ENCODE measurements at places on chromosomes 12 and 14. TPM values are rescaled to one million over a fixed set of nuclear protein-coding genes. Genes with fewer than 3 reads are reported as not detected.

DNA sequence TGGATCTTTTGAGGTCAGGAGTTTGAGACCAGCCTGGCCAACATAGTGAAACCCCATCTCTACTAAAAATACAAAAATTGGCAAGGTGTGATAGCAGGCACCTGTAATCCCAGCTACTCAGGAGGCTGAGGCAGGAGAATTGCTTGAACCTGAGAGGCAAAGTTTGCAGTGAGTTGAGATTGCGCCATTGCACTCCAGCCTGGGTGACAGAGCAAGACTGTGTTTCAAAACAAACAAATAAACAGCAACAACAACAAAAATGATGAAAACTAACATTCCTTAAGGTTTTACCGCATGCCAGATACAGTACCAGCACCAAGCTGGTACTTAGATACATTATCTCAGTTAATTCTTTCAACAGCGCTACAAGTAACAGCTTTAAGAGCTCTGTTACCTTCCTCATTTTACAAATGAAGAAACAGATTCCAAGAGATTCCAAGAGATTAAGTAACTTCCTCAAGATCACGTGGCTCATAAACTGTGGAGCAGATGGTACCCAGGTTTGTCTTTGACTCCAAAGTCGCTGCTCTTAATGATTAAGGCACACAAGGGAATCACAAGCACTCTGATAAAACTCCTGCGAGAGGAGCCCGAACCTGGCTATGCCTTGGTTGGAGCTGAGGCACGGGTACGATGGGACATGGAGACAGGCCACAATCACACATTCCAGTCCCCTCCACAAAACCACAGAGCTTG is 17.7 kb upstream of the PLEK2 start:
- no peak for DNase-seq

DNA sequence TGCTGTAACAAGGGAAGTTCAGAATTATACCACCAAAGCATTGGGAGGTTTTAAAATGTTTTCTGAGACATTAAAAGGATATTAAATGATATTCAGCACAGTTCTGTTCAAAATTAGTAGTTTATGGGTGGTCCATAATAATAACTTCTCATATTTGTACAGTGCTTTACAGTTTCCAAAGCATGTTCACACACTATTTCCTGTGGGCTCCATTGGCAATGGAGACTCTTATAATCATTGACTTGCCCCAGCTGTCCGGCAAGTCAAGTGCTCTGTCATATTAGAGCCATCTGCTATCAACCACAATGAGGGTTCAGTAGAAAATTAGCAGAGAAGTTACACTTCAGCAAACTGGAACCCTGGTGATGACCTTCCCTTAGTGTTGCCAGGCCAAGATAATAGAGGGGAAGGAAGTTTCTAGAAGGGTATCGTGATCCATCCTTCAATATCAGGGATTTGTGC is 526.6 kb upstream of the CCDC196 start:
- DNase-seq, result no peak

GRCh38 chr12:5987573-5987972 is 42.5 kb upstream of the ANO2 start:
- DNase-seq, result no peak

DNA sequence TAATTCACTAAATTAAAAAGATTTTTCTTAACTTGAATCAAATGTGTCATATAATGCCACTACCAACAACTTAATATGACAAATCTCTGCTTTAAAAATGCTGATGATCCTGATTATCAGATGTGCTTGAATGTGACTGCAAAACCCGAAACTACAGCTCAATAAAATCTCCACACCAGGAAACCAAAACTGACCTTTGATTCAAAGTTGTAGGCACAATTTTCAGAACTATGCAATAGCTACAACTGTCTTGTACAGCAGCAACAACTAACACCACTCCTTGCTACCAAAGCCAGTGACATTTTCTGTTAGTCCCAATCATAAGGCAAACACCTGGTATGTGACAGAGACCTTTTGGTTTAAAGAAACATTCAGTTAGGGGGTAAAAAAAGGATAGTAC is 147.3 kb downstream of the CEP83 start:
- DNase-seq, result no peak

GRCh38 chr14:75928690-75929181 is 53.1 kb downstream of the TGFB3 start:
- peak; percentile 30 for DNase-seq

Gene ALX1
- total RNA-seq, result 5.2 TPM

DNA sequence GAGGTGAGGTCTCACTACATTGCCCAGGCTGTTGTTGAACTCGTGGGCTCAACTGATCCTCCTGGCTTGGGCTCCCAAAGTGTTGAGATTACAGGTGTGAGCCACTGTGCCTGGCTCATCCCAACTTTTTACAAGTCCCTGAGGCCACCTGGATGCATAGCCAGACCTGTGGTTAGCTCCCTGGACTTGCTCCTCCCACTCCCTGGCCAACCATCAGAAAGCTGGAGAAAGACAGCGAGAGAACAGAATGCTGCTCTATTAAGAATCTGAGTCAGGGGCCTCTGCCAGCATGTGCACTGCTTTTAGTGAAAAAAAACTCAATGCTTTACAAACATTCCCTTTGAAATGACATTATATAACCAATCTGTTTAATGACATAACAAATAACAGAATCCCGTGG is 78.2 kb downstream of the RBM19 start:
- DNase-seq, result no peak

GRCh38 chr12:118999107-118999506 is 17.8 kb downstream of the SRRM4 start:
- DNase-seq, result no peak

- DNase-seq, result peak; percentile 47
Measured at GRCh38 chr12:8860165-8860961, 37.9 kb downstream of the A2ML1 start.

DNA sequence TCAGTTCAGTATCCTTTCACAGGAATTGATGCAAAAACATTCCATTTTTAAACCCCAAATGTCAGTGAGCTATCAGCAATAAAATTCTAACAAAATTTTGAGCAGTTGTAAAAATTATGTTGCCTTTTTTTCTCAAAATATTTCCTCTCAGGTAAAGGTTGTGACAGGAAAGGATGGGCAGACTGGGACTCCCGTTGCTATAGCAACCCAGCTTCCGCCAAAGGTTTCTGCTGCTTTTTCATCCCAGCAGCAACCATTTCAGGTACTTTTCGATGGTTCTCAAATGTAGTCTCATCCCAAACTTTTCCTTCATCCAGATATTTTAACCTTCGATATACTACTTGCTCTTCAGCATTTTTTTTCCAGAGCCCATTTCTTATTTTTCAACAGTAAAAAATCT is 13.6 kb downstream of the EP400 start:
- no peak for DNase-seq

Gene CACNB3
- total RNA-seq, result 21.9 TPM

Gene PYGL
- total RNA-seq, result 59.0 TPM

Gene TEDC1
- 32.0 TPM for total RNA-seq

DNA sequence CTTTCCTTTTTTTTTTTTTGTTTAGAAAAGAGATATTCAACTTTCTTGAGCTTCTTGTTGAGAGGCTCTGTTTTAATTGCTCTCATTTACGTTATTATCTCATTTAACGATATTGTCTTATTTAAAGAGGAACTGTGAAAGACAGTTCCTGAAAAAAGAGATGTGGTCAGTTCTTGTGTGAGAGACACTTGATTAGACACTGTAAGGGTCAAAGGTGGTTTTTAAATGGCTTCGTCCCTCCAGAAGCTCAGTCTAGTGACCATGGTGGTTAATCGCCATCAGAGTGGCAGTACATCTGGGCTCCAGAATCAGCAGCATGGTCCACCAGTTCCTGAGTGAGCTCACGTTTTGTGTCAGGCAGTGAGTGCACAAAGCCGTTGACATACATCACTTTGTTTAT is 57.9 kb upstream of the KCNA5 start:
- DNase-seq, result no peak

DNA sequence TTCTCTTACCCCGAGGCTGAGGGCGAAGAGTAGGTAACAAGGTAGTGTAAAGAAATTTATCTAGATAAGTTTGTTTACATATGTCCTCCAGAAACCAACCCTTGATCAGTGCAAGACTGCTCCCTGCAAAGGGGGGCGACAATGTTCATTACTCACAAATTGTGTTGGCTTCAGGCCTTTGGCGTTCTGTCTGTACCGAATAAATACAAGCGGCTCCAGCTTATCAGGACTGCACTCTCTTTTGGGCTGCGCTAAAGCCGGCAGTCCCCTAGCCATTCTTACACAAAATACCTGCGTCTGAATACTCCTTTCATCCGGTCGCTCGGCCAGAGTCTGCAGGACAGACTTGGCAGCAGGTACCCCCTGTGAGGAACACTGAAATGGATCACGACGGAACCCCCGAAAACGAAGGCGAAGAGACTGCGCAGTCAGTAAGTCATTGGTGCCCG is 116.4 kb downstream of the PPHLN1 start:
- DNase-seq, result no peak

GRCh38 chr14:63981569-63981968 is 128.8 kb downstream of the SYNE2 start:
- DNase-seq, result no peak

DNA sequence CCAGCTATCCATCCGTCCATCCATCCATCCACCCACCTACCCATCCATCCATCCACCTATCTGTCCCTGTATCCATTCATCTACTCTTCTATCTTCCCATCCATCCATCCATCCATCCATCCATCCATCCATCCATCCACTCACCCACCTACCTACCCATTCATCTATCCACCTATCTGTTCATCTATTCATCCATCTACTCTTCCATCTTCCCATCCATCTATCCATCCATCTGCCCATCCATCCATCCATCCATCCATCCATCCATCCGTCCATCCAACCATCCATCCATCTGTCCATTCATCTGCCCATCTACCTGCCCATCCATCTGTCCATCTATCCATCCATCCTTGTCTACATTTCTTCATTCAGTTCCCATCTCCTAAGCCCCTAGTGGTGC is 17.8 kb upstream of the HHIPL1 start:
- DNase-seq, result no peak

Gene ASB2
- total RNA-seq, result 208 TPM

- DNase-seq, result no peak
Measured at GRCh38 chr12:59494617-59495016, 101.2 kb upstream of the SLC16A7 start.

Gene GLIPR1L2
- total RNA-seq, result 0.63 TPM

GRCh38 chr12:52910248-52910883 is 5.5 kb upstream of the KRT8 start:
- no peak for DNase-seq

- DNase-seq, result no peak
Measured at GRCh38 chr14:77022236-77022852, 6.2 kb downstream of the IRF2BPL start.

- DNase-seq, result no peak
Measured at GRCh38 chr12:31645924-31646323, 13.6 kb upstream of the ETFBKMT start.

DNA sequence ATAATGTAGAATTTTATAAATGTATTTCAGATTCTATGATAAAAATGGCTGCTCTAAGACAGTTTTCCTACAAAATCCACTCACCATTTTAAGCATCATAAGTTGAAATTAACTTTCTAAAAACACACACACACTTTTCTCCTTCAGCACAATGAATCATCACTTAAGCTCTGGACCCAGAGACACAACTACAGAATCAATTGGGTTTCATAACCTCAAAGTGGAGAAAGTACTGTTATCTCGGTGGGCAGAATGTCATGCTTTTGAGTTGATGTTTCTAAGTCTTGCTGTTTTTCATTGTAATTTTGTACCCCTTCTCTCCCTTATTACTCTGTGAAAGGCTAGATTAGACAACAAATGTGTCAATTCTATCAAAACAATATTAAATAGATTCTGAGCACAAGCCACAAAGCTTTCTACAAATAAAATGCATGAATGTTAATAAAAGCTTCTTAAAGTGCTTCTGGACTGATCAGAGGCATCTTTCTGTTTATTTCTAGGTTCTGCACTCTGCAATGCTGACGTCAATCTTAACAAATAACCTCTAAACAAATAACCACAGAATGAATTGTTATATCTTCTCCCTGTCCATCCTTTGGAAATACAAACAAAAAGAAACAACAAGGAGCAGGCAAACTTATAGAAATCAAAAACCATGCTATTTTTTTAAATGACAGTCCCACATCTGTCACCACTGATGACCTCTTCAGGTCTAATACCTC is 8.2 kb downstream of the IPO8 start:
- DNase-seq, result no peak

DNA sequence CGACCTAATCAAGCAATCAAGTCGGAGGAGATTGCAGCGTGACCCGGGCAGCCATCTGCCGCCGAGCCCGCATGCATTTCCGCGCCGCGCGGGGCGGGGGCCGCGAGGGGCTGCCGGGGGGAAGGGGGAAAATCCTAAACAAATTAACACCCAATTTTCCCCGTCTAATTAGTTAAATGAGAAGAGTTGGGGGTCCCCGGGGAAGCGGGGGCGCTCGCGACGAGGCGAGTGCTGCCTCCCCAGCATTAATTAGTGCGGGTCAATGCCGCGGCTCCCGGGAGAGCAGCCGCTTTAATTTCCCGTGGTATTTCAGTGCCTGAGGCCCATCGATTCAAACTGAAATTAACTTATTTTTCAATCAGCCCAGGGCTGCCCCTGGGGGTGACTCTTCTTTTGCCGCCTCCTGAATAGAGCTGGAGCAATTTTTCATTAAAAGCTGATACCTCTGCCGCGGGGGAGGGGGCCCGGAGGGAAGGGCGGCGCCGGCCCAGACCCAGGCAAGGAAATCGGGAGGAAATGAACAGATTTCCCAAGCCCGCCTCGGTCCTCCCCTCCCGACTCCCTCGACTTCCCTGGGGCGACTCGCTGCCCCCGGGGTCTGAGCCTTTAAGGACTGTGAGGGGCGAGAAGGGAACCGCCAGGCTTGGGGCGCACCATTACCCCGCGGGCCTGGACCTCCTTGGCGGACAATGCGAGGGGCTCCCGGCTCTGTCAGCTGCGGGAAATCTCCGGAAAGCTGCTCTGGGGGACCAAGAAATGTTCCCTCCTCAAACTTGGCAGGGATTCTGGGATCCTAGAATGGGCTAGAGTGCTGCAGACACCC is 18.9 kb downstream of the VSX2 start:
- no peak for DNase-seq

DNA sequence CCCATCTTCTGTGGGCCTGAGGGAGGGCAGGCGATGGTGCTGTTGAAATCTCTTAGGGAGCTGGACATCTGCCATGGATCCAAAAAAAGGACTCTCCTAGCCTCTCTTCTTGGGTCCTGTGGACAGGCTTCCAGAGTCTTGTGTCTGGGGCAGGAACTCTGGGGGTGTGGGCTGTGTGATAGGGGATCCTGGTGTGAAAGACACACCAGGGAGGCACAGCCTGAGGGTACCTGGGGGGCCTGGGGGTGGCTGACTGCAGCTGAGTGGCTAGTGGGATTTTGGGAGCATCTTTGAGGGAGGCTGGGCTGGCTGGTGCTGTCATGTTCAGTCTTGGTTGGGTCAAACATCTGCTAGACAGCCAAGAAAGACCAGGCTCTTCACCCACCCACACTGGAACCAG is 1.8 kb upstream of the KRT83 start:
- DNase-seq, result no peak

Gene GNG2
- total RNA-seq, result 3.6 TPM

- no peak for DNase-seq
Measured at GRCh38 chr12:12823300-12823699, 10.2 kb downstream of the DDX47 start.

Gene DLGAP5
- total RNA-seq, result 3.4 TPM

- DNase-seq, result peak; percentile 78
Measured at GRCh38 chr12:123532808-123533649, 490 bp downstream of the RILPL1 start.

Gene GRIP1
- 7.4 TPM for total RNA-seq

GRCh38 chr14:23041729-23042128 is 283 bp upstream of the PSMB11 start:
- DNase-seq, result no peak

GRCh38 chr12:131716282-131716681 is 5.4 kb downstream of the SFSWAP start:
- no peak for DNase-seq

GRCh38 chr12:128818065-128819022 is 5.4 kb downstream of the SLC15A4 start:
- no peak for DNase-seq

Gene TPH2
- total RNA-seq, result not detected

Data from cardiac muscle cell (in vitro differentiated cells and primary cell).